ENCODE measurements at places on chromosomes 16 and 17.
A peak's percentile ranks its signal among the peaks of the same experiment; 100 is the strongest.

DNA sequence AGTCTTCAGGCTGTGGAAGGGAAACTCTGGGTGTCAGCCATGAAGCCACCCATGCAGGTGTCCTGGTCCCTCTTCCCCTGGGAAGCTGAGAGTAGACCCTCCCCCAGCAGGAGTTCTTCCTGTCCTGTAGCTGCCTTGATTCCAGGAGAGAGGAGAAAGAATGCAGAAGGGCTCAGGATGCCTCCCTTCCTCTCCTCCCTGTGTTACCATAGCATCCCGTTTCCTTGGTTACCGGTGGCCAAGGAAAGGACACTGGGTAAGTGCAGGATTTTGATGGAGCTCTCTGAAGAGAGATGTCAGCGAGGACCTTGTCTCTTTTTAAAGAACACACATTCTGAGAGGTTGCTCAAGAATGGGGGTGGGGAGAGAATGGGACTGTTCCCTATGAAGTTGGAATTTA lies 304.1 kb upstream of the N4BP1 start:
- no peak for DNase-seq

DNA sequence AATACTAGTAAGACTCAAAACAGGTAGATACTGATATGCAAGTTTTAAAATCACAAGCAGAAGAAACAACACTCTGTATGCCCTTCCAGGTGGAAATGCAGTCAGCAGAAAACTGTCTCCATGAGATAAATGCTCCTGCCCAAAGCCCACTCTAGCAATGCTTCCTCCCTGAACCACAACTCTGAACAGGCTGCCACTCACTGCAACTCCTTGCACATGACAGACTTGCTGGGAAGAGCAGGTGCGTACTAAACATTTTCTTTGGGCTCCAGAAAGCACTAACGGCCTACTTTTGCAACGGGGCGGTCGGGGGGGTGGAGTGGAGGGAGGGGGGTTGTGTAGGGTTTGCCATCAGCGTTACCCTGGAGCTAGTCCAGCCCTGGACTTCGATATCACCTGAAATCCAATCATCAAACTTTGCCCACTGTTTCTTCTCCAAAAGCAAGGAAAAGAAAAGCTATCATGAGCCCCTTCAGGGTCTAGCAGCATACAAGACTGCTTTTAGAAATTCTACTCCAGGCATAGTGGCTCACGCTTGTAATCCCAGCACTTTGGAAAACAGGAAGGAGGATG lies 46.1 kb downstream of the ANKRD11 start:
- DNase-seq, result no peak

DNA sequence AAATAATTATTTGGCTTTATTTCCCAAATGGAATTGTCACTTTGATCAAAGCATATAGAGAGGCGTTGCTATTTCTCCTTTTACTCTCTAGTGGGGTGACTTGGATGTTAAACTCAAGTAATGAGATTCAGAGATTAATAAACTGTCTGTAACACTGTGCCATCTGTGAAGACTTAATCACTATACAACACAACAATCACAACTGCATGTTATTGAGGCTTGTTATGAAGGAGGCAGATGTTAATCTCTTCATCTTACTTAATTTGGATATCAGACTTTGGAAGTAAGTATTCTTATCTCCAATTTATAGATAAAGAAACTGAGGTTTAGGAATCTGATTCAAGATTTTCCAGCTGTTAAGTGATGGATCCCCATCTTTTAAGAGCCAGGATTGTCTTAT lies 132.5 kb downstream of the CNTNAP4 start:
- DNase-seq, result no peak

- DNase-seq, result peak; percentile 75
These were observed 12.5 kb upstream of the FAM171A2 start for GRCh38 chr17:44376124-44376523.

DNA sequence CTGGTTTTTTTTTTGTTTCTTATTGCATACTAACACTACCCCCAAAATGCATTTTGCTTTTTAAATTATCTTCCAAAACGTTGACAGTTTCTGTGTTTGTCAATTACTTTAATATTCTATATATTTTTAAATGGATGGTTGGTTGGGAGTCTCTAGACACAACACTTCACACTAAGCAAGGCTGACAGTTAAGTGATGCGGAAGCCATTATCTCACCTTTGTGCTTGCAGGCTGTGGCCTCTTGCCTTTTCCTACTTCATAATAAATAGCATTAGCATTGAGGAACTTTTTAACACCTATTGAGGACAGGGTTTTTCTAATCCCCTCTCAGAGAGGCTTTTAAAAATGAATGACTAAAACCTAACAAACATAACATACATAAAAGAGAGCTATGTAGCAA lies 280.8 kb upstream of the TBX2 start:
- DNase-seq, result no peak

GRCh38 chr17:2634361-2634960 lies 41.0 kb downstream of the PAFAH1B1 start:
- no peak for DNase-seq

GRCh38 chr17:1945621-1946020 lies 79.5 kb downstream of the RTN4RL1 start:
- no peak for DNase-seq

GRCh38 chr16:81435103-81435502 lies 9.5 kb upstream of the CMIP start:
- DNase-seq, result no peak

- peak; percentile 36 for DNase-seq
These were observed 1.1 kb downstream of the CAMTA2 start for GRCh38 chr17:4986403-4986802.

DNA sequence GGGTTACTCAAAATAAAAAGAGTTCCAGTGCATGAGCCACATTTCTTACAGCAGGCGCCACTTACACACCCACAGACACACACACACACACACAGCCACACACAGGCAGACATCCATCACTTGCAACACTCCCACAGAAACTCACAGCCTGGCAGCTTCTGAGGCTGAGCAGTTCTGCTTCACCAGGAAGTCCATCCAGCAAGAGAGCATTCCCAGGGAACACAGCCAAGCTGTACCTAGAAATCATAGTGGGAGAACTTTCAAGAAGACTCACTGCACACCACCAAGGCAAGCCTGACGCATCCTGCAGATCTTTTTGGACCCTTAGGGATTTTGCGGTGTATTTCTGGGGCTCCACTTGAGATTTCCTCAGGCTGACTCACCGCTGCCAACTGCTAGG lies 140.9 kb upstream of the WSB1 start:
- peak; percentile 15 for DNase-seq

DNA sequence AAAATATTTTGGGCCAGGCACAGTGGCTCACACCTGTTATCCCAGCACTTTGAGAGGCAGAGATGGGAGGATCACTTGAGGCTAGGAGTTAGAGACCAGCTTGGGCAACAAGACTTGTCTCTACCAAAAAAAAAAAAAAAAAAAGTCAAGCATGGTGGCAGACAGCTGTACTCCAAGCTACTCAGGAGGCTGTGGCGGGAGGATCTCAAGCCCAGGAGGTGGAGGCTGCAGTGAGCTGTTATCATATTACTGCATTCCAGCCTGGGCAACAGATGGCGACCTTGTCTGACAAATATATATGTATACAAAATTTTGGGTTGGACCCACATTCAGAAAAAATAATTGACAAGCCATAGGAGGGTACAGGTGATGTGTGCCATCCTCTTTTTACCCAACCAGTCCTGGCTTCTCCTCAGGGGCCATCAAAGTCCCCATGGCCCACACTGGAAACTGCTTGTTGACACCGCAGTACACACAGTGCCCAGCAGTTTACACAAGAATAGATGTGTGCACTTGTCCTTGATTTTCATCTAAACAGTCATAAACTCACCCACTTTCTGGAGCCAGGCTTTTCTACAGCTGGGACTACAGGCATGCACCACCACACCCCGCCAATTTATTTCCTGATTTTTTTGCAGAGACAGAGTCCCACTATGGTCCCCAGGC lies 1.7 kb downstream of the CES2 start:
- DNase-seq, result no peak

DNA sequence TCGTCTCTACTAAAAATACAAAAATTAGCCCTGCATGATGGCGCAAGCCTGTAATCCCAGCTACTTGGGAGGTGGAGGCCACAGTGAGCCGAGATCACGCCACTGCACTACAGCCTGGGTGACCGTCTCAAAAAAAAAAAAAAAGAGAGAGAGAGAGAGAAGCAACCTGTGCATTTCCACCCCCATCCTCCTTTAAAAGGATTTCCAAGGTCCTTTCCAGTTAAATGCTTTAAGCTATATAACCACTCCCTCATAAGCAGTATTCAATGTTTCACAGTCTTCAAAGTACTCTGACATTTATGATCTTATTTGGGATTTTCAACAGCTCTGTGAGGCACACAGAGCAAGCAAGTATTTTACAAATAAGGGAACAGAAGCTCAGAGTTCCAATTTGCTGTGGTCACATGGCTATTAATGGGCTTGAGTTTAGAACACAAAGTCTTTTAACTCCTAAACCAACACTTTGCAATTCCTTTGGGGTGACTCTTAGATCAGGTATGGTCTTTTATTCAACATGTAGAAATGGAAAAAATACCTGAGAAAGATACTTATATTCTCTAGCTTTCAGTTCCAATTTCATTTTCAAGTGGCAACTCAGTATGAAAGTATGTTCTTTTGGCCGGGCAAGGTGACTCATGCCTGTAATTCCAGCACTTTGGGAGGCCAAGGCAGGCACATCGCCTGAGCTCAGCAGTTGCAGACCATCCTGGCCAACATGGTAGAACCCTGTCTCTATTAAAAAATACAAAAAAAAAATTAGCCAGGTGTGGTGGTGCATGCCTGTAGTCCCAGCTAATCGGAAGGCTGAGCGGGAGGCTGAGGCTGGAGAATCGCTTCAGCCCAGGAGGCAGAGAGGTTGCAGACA lies 31.3 kb downstream of the SPOP start:
- DNase-seq, result peak; percentile 50

DNA sequence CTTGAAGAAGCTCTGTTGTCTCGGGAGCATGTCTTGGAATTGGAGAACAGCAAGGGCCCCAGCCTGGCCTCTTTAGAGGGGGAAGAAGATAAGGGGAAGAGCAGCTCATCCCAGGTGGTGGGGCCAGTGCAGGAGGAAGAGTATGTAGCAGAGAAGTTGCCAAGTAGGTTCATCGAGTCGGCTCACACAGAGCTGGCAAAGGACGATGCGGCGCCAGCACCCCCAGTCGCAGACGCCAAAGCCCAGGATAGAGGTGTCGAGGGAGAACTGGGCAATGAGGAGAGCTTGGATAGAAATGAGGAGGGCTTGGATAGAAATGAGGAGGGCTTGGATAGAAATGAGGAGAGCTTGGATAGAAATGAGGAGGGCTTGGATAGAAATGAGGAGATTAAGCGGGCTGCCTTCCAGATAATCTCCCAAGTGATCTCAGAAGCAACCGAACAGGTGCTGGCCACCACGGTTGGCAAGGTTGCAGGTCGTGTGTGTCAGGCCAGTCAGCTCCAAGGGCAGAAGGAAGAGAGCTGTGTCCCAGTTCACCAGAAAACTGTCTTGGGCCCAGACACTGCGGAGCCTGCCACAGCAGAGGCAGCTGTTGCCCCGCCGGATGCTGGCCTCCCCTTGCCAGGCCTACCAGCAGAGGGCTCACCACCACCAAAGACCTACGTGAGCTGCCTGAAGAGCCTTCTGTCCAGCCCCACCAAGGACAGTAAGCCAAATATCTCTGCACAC lies 21.2 kb downstream of the AKAP1 start:
- no peak for DNase-seq

GRCh38 chr17:44348234-44348987 lies 3.3 kb downstream of the GRN start:
- DNase-seq, result peak; percentile 76

DNA sequence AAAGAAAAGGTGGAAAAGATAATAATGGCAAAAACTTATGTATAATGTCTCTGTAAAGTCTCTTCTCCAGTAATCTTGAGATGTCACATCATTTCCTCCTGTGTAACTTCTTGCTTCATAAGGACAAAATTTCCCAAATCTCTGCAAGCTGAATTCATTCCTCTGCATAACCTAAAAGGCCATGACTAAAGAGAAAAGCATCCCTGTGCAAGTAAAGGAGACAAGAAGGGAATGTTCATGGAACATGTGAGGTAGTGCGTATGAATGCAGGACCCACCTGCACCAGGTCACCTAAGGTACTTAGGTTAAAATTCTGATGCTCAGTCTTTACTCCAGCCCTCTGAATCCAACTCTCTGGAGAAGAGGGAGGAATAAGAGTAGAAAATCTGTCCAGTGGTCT lies 46.9 kb upstream of the NLK start:
- no peak for DNase-seq

GRCh38 chr17:72764632-72765041 lies 327.9 kb downstream of the SLC39A11 start:
- DNase-seq, result no peak

DNA sequence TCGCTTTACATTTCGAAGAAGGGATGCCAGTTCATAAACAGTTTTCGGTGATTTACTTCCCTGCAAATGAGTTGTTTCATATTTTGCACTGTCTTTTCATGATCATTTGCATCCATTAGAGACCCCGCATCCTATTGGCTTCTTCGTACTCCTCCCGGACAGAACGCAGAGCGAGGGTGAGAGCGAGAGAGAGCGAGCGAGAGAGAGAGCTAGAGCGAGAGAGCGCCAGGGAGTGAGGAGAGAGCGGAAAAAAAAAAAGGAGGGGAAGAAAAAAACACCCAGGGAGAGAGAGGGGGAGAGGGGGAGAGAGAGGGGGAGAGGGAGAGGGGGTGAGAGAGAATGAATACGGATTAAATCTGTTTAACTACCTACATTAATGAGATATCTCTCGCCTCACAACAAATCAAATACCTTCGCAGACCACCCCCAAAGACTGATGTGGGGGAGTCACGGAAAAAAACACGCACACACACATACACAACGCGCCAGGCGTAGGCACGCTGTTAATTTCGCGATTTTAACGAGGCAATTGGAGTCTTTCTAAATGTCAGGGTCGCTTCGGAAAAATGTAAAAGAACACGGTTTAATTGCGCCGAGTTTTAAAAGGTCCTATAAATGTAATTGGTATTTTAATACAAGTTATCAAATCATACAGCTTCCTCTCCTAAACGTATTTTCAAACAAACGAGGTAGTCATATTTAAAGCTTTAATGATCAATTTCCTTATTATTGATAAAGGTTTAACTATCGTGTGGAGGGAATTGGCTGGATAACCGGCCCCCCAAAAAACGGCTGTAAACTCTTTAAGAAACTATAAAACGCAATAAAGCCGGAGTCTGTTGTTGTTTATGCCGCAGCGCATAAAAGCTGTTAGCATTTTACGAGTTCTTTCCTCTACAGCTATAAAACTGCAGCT lies at the start of gene HOXB8:
TSS of gene HOXB8 (minus strand) at position 246 of the 916 bp plus-strand sequence. CDS start 588 bp downstream, outside the sequence.
- peak; percentile 44 for DNase-seq

DNA sequence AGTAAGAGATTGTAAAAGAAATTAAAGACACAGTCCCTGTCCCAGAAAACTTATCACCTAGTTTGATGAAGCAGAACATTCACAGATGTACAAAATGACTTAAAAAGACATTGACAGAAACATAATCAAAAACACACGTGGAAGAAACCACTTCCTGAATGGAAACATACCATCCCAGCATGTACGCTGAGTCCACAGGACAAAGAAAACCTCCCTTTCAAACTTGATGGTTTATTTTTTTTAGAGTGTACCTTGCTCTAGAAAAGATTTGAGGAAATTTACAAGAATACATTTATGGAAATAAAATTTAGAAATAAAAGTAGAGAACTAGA lies 140.9 kb downstream of the PMP22 start:
- DNase-seq, result no peak
